ENCODE measurements at places on chromosomes 6 and 20.

- no peak for DNase-seq
These were observed 10.4 kb upstream of the ABHD16B start for GRCh38 chr20:63850689-63851547.

GRCh38 chr6:30061858-30062458 lies 893 bp downstream of the POLR1H start:
- DNase-seq = peak; percentile 5

GRCh38 chr20:44200983-44201382 lies 9.6 kb downstream of the OSER1 start:
- DNase-seq = no peak

DNA sequence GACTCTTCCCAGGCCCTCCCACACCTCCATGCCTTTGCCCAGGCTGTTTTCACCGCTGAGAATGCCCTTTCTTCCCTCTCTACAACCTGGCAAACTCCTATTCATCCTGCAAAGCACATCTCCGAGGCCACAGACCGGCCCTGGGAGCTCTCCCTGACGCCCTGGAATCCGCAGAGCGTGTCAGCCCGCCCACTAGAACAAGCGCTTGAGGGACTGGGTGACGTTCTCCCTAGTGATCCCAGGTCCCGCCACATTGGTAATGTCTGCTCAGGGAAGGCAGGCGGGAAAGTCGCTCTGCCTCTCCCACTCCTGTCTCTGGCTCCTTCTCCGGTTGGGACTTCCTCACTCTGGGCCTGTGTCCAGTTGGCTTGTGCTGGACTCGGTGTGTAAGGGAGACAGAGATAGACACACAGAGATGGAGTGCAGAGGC lies 61.6 kb downstream of the SRC start:
- DNase-seq = no peak

DNA sequence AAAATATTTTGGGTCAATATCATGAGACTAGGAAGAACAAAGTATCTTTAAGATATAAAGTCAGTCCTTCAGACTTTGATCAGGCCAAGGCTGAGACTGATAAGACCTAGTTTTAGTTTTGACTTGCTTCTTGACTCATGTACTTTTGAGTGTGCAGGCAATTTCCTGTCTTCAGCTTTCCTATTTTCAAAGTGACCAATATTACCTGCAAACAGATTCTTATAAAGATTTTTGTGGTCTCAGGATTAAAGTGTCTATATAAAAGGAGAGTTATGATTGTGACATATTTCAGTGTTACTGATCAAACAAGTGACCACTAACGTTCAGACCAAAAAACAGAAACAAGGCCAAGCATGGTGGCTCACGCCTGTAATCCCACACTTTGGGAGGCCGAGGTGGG lies 36.0 kb upstream of the AKIRIN2 start:
- no peak for DNase-seq

DNA sequence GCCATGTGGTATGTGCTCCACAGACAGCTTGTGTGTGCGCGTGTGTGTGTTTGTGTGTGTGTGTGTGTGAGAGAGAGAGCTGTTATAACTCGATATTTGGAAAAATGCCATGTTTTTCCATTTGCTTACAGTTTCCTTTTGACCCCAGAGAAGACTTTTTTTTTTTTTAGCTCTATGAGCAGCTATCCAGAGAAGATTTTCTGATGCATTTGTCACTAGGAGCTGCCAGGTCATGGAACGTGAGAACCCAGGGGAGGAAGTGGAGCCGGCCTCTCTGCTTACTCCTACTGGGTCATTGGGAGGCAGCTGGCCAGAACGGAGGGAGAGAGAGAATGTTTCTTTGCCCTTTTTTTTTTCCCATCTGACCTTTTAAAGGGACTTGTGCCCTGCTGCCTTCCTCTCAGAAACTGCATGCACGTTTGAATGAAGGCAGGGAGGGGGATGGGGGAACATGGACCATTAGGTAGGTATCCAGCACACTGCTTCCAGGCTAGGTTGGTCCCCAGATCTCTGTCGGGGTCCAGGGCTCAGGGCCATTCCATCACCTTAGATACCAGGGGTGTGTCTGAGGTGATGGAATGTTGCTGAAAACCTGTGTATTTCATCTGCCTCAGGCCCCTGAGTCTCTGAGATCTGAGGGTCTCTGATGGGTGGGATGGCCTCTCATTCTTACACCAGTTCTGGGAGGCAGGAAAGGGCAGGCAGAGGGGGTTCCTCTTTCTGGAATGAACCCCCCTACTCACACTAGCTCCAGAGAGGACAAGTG lies 11.2 kb upstream of the MRPS18A start:
- DNase-seq = peak; percentile 88

- DNase-seq = no peak
These were observed 92.1 kb downstream of the TXNDC5 start for GRCh38 chr6:7818257-7819214.

DNA sequence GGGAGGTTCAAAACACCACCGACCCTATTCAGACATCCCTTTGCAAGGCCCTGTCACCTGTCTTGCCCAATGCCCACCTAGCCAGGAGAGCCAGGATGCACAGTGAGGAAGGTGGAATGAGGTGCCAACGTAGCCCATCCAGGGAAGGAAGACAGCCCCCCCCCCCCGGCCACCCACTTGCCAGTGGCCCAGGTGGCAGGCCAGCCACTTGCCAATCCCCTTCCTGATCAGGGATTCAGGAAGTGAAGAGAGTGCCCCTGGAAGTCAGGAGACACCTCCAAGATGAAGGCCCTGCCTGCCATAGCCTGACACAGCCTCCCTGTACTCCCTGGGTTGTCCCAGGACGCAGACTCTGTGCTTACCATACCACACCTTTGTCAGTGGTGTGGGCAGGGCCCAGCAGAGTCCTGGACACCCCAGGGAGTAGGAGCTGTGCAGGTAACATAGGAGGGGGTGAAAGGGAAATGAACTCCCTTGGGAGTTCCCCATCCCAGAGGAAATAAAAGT lies 54.7 kb downstream of the MRPL14 start:
- DNase-seq = no peak

GRCh38 chr20:36252511-36252910 lies 16.2 kb downstream of the AAR2 start:
- DNase-seq = no peak

GRCh38 chr20:37353285-37353849 lies 7.4 kb downstream of the SRC start:
- no peak for DNase-seq

GRCh38 chr6:15528870-15529269 lies 134.0 kb downstream of the DTNBP1 start:
- no peak for DNase-seq

DNA sequence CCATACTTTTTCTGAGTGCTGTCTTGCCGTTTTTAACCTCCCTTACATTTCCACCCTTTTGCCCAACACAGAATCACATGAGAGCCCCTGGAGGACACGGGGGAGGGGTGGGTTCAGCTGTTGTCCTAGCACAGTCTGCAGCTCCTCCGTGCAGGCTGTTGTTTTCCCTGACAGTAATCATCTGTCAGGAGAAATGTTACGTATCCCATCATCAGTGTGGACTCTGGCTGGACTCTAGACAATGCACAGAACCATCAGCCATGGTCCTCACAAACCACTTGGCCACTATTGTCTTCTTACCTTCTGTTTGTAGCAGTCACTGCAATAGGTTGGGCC lies 92.1 kb downstream of the RIN2 start:
- DNase-seq = peak; percentile 15

- no peak for DNase-seq
These were observed 8.0 kb upstream of the KIF16B start for GRCh38 chr20:16581241-16581640.

DNA sequence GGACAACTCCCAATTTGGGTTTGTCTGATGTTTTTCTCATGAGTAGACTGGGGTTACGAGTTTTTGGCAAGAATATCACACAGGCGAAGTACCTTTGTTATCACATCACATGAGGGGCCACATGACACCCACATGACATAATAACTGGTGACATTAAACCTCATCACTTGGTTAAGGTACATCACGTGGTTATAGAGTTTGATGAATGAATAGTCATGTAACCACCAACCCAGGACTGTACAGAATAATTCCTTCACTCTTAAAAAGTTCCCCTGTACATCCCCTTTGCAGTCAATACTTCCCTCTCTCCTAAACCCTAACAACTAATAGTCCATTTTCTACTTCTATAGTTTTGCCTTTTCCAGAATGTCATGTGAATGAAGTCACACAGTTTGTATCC lies 83.4 kb downstream of the REV3L start:
- DNase-seq = no peak

- DNase-seq = no peak
These were observed 68.7 kb downstream of the SNX9 start for GRCh38 chr6:157891544-157892362.

- DNase-seq = peak; percentile 18
These were observed 80.8 kb upstream of the RBM24 start for GRCh38 chr6:17200395-17200794.

DNA sequence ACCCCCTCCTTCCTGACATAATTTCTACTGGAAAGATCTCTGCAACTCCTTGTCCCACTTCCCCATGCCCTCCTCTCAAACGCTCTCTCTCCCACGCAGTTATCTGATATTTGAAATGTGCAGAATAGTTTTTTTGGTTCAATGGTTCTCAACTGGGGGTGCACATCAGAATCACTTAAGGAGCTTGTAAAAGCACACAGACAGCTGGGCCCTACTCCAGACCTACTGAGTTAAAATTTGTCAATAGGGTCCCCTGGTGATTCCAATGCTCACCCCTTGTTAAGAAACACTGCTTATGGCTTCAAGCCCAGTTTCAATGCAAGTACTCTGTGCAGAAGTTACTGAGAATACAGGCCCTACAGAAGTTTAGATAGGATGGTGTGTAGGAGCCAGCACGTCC lies 45.2 kb upstream of the KCNK16 start:
- no peak for DNase-seq

Measured in thyroid gland (tissue), 4 donors.